ENCODE measurements at places on chromosomes 3 and 15.

DNA sequence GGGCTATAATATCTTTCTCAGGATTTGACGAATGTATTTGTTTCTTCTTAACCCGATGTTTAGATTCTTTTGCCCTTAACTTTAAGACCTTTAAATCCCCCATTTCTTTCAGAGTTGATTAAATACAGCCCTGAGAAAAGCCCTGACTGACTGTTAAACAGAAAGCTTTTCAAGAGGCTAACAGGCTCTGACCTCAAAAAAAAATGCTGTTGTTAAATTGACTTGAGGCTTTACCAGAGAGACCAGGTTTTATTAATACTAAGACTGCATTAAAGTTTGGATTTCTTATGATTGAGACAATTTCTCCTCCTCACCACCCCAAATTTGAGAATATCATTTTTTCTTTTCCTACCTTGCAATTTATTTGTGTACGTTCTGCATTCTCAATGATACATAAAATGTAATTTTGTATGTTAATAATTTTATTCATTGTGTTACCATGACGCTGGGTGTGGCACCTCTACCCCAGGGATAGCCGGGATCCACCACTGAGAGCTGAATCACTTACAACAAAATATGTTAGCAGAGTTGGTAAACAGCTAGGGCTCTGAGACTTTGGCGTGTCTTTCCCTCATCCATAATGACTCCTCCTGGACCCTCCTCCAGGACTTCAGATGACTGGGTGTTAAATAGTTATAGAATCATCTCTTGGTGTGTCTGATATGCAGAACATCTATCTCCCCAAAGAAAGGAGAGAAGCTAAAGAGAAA is 753.5 kb downstream of the NAALADL2 start:
- DNase-seq: no peak

- no peak for DNase-seq
These were observed 62.2 kb downstream of the ABTB1 start for GRCh38 chr3:127734754-127735473.

DNA sequence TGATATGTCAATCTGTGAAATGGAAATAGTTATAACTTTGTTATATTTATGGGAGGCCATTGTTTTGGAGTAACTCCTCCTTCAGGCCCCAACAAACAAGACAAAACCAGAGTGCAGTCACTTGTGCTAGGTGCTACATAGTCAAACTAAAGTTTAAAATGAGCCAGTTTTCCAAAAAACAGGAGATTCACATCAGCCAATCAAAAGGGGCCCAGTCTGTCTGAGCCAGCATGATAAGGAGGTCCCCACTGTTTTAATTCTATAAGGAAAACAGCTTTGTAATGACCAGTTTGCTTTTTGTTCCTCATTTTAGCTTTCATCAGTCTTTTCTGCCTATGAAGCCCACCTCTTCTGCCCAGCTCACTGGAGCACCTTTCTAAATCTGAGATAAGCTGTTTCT is 94.7 kb upstream of the SLC7A14 start:
- DNase-seq: no peak

DNA sequence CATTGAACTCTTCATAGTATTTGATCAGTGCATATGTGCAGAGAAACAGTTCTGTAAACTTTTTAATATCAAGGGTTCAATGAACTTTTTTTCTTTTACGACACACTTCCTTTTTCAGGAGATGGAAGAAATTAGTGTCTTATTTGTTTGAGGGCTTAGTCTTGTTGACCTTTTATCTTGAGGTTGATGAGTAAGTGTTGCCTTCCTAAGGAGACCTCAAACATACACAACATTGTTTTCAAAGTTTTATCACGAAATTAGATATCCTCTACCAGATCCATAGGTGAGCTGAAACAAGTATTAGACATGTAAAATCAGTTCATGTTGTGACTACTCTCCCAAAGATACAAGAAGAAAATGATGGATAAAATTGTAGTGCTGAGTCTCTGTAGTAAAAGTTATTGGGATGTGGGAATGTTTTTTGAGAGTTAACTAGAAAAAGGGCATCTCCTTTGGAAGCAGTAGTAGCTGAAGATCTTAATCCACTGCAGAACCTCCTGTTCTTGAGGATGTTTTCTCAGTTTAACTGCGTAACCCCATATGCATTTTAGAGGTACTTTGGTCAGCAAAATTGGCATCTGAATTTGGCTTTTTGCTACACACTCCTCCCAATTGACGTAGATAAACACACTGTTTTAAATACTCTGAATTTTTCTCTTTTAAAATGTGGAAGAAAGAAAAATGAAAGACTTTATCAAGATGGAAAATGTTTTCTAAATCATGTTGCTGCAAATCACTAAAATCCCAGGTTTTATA is 116.8 kb downstream of the GALK2 start:
- no peak for DNase-seq

- no peak for DNase-seq
These were observed 76.1 kb upstream of the ATP11B start for GRCh38 chr3:182717216-182717615.

GRCh38 chr3:19931767-19932188 is 2.2 kb downstream of the EFHB start:
- DNase-seq: no peak
